Naive thymus-derived CD4-positive, alpha-beta T cell (primary cell): ENCODE measurements at places on chromosomes 1 and 21. TPM values are rescaled to one million over a fixed set of nuclear protein-coding genes. Genes with fewer than 3 reads are reported as not detected.

DNA sequence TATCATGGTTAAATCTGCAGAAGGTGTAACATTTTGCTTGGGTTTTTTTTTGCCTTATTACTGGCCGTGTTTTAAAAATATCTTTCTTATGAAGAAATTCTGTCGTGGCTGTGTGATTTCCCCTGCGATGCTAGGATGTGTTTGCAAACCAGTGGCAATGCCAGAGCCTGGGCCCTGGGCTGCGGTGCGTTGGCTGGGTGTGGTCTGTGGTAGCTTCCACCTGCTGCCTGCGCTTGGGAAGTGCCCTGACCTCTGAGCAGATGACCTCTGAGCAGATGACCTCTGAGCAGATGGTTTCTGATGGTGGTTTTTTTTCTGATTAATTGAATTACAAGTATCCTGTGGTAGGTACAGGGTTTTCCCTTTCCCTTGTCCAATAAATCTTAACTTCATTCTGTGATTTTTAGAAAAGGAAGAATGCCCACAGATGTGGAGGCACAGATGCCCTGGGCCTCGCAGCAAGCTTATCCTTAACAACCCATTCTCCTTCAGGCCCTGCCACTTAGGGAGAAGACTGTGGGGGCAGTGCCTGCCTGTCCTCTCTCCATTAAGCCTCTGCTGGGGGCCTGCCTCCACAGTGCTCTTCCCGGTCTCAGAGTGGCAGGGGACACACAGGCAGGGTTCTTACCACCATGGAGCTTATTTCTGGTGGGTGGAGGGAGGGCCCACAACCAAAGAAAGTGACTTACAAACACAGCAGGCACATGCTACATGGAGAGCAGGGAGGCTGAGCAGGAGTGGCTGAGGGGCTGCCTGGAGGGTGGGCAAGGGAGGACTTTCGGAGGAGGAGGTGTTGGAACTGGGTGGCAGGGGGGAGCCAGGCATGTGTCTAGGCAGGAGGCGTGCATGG, 81.7 kb downstream of the PCBP3 start:
- no peak for DNase-seq

The CD2 gene
- polyA plus RNA-seq, result 195 TPM

DNA sequence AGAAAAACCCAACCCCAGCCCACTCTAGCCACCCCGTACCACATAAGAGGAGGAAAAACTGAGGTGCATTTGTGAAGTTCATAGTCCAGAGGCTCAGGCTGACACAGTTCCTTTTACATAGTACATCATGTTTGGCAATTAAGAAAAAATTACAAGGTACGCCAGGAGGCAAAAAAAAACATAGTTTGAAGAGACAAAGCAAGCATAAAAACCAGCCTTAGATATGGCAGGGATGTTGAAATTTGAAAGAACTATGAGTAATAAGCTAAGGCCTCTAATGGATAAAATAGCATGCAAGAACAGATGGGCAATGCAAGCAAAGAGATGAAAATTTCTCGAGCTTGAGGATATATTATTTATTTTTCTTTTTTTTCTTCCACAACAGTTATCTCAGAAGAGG, 31.9 kb downstream of the MIXL1 start:
- no peak for DNase-seq

- DNase-seq, result no peak
Observed at GRCh38 chr1:205494115-205494514, 10.4 kb upstream of the CDK18 start.

- DNase-seq, result no peak
Observed at GRCh38 chr1:21647431-21648351, 21.5 kb downstream of the RAP1GAP start.

The DHCR24 gene
- polyA plus RNA-seq, result 8.3 TPM

GRCh38 chr1:209777587-209777986, 6.8 kb downstream of the C1orf74 start:
- DNase-seq, result no peak

The CFAP126 gene
- not detected for polyA plus RNA-seq

- no peak for DNase-seq
Observed at GRCh38 chr21:30408782-30409494, 13.1 kb downstream of the KRTAP13-1 start.
